ENCODE measurements at places on chromosomes 5 and 9.
A peak's percentile ranks its signal among the peaks of the same experiment; 100 is the strongest.

DNA sequence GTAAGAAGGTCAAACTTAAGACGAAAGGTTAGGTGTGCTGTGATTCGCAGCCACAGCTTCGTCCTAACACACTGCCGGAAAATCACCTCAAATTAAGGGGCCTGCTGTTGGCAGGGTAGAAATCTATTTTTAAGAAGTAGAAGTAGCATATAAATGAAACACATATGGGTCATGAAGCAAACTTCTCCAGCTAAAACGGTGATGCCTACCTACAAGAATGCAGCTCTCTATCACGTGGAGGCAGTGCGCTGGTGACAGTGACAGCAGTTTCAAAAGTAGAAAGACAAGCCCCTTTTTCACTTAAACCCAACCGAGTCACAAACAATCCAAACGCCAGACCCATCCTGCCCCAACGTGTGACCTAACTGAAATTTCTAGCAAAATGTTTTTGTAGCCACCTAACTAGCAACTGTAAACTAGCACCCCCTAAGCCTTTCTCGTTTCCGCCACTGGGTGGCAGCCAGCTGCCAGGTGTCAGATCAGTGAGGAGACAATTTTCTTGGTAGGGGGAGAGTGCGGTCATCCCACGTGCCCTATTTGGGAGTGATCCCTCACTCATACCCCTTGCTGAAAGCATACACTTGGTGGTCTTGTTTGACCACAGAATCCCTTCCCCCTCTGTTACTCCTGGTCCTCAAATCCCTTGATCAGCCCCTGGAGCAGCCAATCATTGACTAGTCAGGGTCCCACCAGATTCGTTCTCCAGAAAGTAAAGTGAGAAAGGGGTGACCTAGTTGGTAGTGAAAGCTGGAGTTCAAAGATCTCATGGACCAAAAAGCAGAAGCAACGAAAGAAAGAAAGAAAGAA lies 71.8 kb upstream of the MAMDC2 start:
- DNase-seq = peak; percentile 89

GRCh38 chr9:103985077-103985476 lies 109.0 kb upstream of the SMC2 start:
- no peak for DNase-seq

- DNase-seq = no peak
These were observed 40.0 kb upstream of the SMC5 start for GRCh38 chr9:70218767-70219166.

- no peak for DNase-seq
These were observed 61.3 kb downstream of the GLIS3 start for GRCh38 chr9:4238522-4238921.

DNA sequence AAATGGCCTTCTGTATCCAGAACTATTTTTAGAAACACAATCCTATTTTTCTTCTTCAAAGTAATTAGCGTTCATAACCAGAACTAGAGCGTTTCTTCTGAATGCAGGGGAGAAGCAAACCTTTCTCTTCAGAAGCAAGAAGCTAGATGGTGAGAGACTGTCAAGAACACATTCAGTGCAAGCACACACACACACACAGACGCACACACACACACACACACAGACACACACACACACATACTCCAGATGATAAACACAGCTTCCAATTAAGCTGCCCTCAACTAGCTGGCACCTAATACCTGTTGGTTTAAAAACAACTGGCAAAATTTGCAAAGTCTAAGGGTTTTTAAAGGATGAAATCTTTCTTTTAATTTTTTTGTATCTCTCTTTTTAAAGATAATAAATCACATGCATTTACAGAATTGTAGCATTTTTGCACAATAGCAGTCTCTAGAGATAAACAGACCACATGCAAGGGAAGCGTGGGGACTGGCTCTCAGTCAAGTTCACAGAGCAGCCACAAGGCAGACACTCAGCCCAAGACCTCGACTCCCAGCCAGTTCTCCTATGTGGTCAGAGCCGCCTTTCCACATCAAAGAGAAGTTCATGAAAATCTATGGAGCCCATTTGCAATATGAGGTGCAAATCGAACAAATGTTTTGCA lies 138.5 kb downstream of the TTLL11 start:
- no peak for DNase-seq

DNA sequence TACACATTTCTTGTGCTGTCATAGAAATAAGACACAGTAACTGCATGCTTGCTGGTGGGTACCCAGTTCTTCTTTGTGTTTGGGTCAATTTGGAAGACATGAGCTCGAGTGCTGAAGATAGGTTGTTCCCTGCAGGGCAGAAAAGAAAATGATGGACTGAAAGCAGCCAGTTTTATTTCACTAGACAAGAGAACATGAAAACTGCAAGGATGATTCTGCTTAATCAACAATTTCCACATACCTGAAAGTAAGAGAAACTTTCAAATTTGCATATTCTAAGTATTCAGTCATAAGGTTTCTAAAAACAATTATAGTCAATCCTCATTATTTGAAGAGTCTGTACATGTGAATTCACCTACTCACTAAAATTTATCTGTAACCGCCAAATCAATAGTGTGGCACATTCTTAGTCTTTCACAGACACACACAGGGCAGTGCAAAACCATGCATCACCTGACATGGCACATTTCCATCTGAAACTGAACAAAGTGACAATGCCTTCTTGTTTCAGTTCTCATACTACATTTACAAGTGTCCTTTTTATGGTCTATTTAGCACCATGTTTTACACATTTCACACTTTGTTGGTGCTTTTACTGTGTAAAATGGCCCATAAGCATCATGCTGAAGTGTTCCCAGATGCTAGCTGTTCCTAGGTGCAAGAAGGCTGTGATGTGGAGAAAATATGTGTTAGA lies 56.9 kb downstream of the HOMER1 start:
- DNase-seq = no peak

GRCh38 chr5:180169248-180170105 lies 39.5 kb downstream of the RASGEF1C start:
- DNase-seq = no peak

- no peak for DNase-seq
These were observed 225.7 kb downstream of the TLR4 start for GRCh38 chr9:117929868-117930267.

DNA sequence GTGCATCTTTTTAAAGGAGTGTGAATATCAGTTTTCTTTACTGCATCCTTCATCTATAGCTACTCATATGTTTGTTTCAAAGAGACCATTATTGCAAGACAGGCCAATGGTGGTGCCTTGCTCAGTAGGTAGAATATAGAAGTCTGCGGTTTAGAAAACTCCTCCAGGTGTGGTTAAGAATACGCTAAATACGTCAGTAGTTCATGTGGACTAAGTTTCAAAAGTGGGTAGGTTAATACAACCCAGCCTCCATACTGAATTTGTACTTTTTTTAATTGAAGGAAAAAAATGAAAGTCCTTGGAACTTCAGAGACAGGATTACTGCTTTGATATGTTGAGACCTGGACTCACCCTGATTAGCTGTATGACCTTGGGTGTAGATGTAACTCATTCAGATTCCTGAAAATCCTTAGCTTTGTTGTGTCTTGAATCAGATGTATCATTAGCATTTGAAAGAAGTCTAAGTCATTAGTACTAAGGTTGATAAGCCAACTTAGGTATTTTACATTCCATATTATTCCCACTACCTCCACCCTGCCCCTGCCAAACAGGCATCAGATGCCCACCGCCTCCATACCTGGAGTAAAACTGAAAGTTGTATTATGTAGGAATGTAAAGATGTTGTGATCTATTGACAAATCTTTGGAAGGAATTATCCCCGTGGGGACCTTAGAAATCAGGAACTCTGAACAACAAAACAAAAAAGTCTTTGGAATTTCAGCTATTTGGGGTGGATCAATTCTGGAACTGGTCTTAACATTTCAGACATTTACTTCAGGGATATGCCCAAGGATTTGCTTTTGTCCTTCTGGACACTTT lies 6.1 kb downstream of the BASP1 start:
- DNase-seq = no peak

GRCh38 chr9:91085517-91086291 lies 276.0 kb downstream of the AUH start:
- no peak for DNase-seq

GRCh38 chr9:137433349-137433915 lies 7.7 kb downstream of the ENTPD8 start:
- DNase-seq = no peak

DNA sequence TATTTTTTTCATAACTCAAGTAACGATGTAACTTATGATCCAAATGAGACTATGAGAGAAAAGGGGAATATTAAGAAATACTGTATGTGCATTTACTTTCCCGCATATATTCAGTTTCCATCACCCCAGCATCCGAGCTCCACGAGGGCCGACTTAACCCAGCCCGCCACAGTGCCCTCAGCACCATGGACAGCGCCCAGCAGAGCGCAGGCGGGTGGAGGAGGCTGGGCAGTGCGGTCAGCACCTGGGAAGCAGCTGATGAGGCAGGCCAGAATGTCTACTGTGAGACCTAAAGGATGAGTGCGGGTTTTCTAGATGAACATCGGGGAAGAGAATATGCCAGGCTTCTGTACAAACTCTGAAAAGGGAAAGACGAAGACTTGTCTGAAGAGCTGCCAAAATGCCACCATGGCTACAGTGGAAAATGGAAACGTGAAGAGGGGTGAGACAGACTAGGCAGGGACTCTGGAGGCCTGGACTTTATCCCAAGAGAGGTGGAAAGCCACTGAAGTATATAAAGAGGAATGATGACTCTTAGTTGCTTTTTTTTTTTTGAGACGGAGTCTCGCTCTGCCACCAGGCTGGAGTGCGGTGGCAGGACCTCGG lies 34.5 kb upstream of the MED27 start:
- DNase-seq = no peak

DNA sequence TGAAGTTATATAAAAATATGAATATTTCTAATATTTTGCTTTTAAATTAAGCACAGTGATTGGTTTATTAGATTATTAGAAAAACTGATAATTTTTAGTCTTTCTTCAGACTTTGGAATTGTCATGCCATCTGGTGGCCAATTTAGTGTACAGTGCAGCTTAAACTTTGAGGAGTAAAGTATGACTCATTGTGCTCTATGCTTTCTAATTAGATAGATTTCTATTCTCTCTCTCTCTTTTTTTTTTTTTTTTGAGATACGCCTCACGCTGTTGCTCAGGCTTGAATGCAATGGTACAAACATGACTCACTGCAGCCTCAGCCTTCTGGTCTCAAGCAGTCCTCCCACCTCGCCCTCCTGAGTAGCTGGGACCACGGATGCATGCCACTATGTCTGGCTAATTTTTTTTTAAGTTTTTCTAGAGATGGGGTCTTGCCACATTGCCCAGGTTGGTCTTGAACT lies 42.1 kb upstream of the GPR21 start:
- DNase-seq = no peak

- no peak for DNase-seq
These were observed 24.5 kb downstream of the NMUR2 start for GRCh38 chr5:152380415-152381123.

GRCh38 chr9:90925581-90926257 lies 124.1 kb downstream of the SYK start:
- no peak for DNase-seq

- no peak for DNase-seq
These were observed 96.4 kb downstream of the RFK start for GRCh38 chr9:76297721-76298239.
